ENCODE measurements at places on chromosomes 2 and 18. TPM values are rescaled to one million over a fixed set of nuclear protein-coding genes. Genes with fewer than 3 reads are reported as not detected.
A peak's percentile ranks its signal among the peaks of the same experiment; 100 is the strongest.

GRCh38 chr18:8611916-8612576 is 2.8 kb downstream of the RAB12 start:
- H3K36me3 ChIP-seq = no peaks in the 10 kb centered on the region
- DNase-seq = no peak
- no peak overlapping the region for H3K4me3 ChIP-seq
- peaks cover 5% of the 10 kb centered on the region for H3K27me3 ChIP-seq

DNA sequence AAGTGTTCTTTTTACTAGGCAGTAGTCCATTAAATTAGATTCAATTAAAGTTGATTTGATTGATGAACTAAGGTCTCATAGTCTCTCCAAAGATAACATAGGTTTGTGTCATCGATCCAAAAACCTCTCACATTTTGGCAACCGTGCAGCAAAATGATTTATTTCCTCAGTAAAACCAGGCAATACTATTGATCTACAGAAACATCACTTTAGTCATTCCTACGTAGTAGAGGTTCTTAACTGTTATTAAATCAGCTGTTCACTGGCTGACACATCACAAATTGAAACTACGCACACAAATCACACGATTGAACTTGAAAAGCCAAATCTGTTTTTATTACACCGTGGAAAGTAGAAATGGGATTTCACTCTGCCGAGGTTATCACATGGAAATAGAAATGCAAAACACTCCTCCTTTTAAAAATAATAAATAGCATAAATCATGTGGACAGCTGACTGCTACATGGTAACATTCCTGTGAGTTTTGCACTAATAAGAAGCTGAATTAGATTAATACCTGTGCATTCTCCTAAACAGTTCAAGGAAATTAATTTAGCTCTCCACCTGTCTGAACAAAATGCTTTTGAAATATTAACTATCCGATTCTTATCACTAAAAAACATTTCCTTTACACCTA is 262.5 kb downstream of the CDH20 start:
- H3K4me3 ChIP-seq = no peak overlapping the region
- H3K27ac ChIP-seq = no peak overlapping the region
- H3K27me3 ChIP-seq = peaks cover 2% of the 10 kb centered on the region
- no peaks in the 10 kb centered on the region for H3K4me1 ChIP-seq
- H3K36me3 ChIP-seq = no peaks in the 10 kb centered on the region

DNA sequence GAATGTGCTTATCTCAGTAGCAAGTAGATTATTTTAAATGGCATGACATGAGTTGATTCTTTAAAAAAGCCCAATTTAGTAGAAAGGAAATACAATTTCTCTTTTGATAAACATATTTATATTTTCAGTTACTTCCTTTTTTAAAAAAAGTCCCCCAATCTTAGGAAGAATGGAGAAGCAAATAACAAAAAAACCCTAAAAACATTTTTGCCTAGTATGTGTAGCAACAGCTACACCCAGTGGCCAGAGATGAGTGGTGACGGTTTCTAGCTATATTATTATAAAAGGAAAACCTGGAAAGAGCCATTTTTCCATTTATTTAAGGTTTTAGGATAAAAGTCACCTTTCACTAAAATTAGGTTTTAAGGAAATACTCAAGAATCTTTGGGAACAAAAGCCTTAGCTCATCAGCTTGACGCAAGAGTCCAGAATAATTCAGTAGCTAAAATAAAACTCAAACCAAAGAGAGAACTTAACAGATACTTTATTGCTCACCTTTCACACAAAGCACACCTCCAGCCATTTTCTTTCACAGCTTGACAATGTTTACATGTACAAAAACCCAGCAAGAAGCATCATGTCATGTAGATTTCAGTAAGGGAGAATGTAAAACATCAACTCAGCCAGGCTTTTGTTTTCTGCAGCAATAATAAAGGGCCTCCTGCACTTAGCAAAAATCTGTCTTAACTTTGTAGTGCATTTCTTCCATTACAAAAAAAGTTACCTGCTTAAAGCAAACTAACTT is 15.7 kb downstream of the FAM98A start:
- no peaks in the 10 kb centered on the region for H3K4me1 ChIP-seq
- no peaks in the 10 kb centered on the region for H3K27me3 ChIP-seq
- no peak overlapping the region for H3K27ac ChIP-seq
- H3K36me3 ChIP-seq = peaks cover 55% of the 10 kb centered on the region
- DNase-seq = peak; percentile 58

DNA sequence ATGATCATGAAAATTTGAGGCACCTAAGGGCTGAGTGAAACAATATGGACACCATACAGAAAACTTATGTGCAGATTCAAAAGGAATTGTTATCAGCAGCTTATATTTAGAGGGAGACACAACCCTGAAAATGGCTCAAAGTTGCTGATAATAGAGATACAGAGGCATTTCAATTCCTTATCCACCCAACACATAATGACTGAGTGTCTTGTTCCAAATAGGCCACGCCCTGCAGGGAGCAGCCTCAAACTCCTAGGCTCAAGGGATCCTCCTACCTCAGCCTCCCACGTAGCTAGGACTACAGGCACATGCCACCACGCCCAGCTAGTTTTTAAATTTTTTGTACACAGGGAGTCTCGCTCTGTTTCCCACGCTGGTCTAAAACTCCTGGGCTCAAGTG is 79.0 kb downstream of the LBH start:
- H3K4me3 ChIP-seq = no peak overlapping the region
- no peak for DNase-seq
- H3K36me3 ChIP-seq = no peaks in the 10 kb centered on the region
- no peaks in the 10 kb centered on the region for H3K27me3 ChIP-seq
- H3K27ac ChIP-seq = no peak overlapping the region

- no peak for DNase-seq
- H3K4me3 ChIP-seq = no peak overlapping the region
- no peak overlapping the region for H3K27ac ChIP-seq
- H3K4me1 ChIP-seq = no peaks in the 10 kb centered on the region
Observed at GRCh38 chr2:12318427-12319057, 398.2 kb upstream of the TRIB2 start.

DNA sequence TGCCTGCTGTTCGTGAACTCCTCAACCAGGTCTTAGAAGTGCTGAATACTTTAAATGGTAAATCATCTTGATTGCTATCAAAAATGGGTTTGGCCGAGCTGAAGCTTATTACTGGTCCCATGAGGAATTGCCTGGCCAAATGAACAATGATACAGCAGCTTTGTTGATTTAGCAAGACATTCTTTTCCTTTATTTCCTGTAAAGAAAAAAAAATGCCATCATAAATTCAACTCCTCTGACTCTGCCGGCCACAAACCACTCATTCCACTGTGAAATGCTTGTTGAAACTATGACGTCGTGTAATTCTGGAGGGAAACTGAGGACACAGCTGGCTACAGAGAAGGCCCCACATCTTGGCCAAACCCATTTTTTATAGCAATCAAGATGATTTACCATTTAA is 74.2 kb upstream of the ID2 start:
- no peaks in the 10 kb centered on the region for H3K27me3 ChIP-seq
- H3K4me1 ChIP-seq = peaks cover 22% of the 10 kb centered on the region
- H3K36me3 ChIP-seq = no peaks in the 10 kb centered on the region
- H3K4me3 ChIP-seq = no peak overlapping the region

DNA sequence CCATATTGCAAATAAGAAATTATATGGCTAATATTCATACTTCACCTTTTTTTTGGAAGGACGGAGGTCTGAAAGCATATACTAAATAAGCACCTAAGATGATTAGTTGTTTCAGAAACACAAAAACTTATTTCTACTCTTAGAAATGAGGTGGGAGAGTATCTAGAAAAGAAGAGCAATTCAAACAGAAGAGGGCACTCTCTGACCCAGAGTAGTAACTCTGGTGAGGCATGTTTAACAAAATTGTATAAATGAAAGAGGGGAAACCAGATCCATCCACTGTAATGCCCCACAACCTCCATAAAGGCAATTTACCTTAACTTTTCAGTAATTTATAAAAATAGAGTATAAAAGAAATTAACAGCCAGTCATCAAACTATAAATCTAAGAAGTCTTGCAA is 669.6 kb upstream of the VRK2 start:
- H3K36me3 ChIP-seq = no peaks in the 10 kb centered on the region
- no peaks in the 10 kb centered on the region for H3K27me3 ChIP-seq
- H3K4me3 ChIP-seq = no peak overlapping the region
- H3K4me1 ChIP-seq = no peaks in the 10 kb centered on the region

DNA sequence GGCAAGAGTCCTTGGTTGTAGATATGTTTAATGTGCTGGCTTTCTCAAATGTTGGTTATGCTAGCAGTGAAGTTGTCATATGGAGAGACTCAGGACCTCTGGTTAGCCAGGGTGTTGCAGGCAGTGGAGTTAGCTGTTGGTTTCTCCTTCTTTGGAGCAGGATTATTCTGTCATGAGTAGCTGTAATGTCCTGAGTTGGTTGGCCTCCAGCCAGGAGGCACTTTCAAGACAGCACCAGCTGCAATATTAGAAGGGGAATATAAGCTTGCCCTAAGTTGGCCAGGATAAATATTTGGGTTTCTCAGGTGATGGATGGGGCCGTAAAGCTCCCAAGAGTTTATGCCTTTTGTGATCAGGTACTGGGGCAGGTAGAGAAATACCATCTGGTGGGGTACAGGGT is 65.5 kb downstream of the MSTN start:
- no peaks in the 10 kb centered on the region for H3K36me3 ChIP-seq
- H3K4me3 ChIP-seq = no peak overlapping the region
- H3K27ac ChIP-seq = no peak overlapping the region
- DNase-seq = no peak

GRCh38 chr2:141720476-141720875 is 410.3 kb downstream of the LRP1B start:
- no peak overlapping the region for H3K4me3 ChIP-seq

- H3K27ac ChIP-seq = no peak overlapping the region
- H3K27me3 ChIP-seq = peaks cover 24% of the 10 kb centered on the region
- no peak for DNase-seq
- no peak overlapping the region for H3K4me3 ChIP-seq
- no peaks in the 10 kb centered on the region for H3K36me3 ChIP-seq
- H3K4me1 ChIP-seq = peaks cover 3% of the 10 kb centered on the region
Observed at GRCh38 chr18:39840406-39840805, 2114.6 kb upstream of the PIK3C3 start.

GRCh38 chr18:25284861-25285550 is 67.0 kb downstream of the ZNF521 start:
- H3K27ac ChIP-seq = no peak overlapping the region
- no peaks in the 10 kb centered on the region for H3K36me3 ChIP-seq
- peaks cover 11% of the 10 kb centered on the region for H3K4me1 ChIP-seq
- no peak for DNase-seq
- no peak overlapping the region for H3K4me3 ChIP-seq
- H3K27me3 ChIP-seq = no peaks in the 10 kb centered on the region

DNA sequence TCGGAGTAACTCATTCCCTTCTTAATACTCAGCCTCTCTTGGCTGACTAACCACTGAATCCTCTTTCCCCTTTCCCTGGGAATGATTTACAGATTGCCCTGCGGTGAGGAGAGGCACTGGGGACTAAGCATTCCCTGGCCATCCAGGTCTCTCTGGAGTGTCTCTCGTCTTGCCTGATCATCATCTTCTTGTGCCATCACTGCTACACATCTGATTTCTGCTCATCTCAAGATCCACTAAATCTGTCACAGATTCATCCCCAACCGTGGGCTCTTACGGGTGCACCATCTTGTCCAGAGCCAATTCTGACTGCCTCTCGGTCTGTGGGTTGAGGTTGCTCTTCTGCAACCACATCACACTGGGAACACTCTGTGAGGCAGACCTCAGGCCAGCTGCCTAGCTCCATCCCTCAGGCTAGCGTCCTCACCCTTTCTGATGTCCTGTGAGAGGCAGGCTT is 12.0 kb downstream of the SFTPB start:
- no peaks in the 10 kb centered on the region for H3K4me1 ChIP-seq
- no peak overlapping the region for H3K27ac ChIP-seq
- no peaks in the 10 kb centered on the region for H3K27me3 ChIP-seq
- H3K36me3 ChIP-seq = peaks cover 60% of the 10 kb centered on the region
- no peak for DNase-seq

GRCh38 chr2:100214265-100214971 is 72.0 kb upstream of the AFF3 start:
- peak overlapping the region; percentile 61 for H3K27ac ChIP-seq

DNA sequence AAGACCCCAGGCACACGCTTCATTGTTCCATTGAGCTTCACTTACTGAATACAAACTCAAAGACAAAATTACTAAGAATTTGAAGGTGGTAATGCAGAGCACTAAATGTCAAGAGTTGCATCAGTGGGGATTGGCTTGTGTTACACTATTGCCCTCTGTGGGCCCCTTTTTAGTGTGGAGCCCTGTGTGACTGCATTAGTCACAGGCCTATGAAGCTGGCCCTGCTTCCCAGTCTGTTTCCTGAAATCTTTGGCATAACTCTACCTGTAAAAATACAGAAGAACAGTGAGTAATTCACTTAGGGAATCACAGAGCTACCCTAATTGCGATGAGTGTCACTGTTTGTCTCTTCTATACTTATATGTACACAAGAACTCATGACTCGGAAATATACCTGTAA is 40.0 kb upstream of the STPG4 start:
- peaks cover 17% of the 10 kb centered on the region for H3K4me1 ChIP-seq
- DNase-seq = no peak
- H3K4me3 ChIP-seq = no peak overlapping the region
- H3K27me3 ChIP-seq = no peaks in the 10 kb centered on the region

DNA sequence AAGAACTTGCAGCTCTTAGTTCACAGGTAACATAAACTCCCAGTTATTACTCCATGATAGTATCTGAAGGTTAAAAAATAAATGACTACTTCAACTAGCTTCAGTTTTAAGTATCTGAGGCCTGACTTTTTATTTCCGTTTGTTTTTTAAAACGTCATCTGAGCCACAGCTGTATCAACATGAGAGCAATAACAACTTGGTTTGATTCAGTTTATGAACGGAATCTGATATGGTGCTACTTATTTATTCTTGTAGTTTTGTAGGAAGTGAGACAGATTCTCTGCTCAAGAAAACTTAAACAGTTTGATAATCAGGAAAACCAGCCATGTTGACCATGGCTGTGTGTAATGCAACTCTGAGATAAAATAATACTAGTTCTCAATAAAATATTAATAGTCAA is 34.9 kb downstream of the NAB1 start:
- H3K27me3 ChIP-seq = no peaks in the 10 kb centered on the region
- no peak for DNase-seq
- no peaks in the 10 kb centered on the region for H3K4me1 ChIP-seq
- H3K4me3 ChIP-seq = no peak overlapping the region
- peaks cover 67% of the 10 kb centered on the region for H3K36me3 ChIP-seq

GRCh38 chr2:173998386-173998785 is 33.2 kb upstream of the SP3 start:
- peak overlapping the region; percentile 12 for H3K4me3 ChIP-seq
- H3K4me1 ChIP-seq = peaks cover 42% of the 10 kb centered on the region
- H3K27me3 ChIP-seq = no peaks in the 10 kb centered on the region
- H3K36me3 ChIP-seq = no peaks in the 10 kb centered on the region
- DNase-seq = peak; percentile 72

GRCh38 chr2:235262750-235263149 is 231.1 kb upstream of the AGAP1 start:
- no peak for DNase-seq
- H3K36me3 ChIP-seq = no peaks in the 10 kb centered on the region

Gene LIMS3
- 5.7 TPM for polyA plus RNA-seq

Gene RAPGEF4
- not detected for polyA plus RNA-seq

Gene ACKR3
- polyA plus RNA-seq = 0.41 TPM

Measured in CD14-positive monocyte (primary cell).